ENCODE measurements at places on chromosomes 1 and 21. TPM values are rescaled to one million over a fixed set of nuclear protein-coding genes. Genes with fewer than 3 reads are reported as not detected.
A peak's percentile ranks its signal among the peaks of the same experiment; 100 is the strongest.

GRCh38 chr1:41882486-41882885 lies 36.2 kb downstream of the HIVEP3 start:
- no peak for DNase-seq

DNA sequence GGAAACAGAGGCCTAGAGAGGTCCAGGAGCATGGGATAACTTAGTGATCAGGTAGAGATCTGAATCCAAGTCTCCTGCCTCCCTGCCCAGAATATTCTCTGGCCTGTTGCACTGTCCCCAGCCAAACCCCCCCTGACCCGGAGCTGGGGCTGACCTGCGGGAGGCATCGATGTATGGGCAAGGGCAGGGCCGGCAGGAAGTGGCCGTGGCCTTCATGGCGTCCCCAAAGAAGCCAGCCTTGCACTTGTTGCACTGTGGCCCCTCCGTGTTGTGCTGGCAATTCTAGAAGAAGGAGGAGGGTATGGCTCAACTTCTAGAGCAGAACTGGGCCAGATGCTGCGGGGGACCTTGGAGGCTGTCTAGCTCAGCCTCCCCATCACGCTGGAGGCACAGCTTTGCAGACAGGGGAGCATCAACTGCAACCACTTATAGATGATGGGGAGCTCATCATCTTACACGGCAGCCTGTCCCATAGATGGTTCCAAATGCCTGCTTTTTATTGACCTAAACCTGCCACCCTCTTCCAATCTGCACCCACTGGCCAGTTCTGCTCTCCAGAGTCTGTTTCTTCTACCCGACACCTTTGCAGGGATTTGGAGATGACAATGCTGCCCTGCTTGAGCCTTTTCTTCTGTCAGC lies 58.2 kb downstream of the HSPG2 start:
- no peak for DNase-seq

GRCh38 chr1:10108948-10109708 lies 76.4 kb downstream of the UBE4B start:
- no peak for DNase-seq

GRCh38 chr21:16408280-16408679 lies 678.5 kb downstream of the USP25 start:
- no peak for DNase-seq

DNA sequence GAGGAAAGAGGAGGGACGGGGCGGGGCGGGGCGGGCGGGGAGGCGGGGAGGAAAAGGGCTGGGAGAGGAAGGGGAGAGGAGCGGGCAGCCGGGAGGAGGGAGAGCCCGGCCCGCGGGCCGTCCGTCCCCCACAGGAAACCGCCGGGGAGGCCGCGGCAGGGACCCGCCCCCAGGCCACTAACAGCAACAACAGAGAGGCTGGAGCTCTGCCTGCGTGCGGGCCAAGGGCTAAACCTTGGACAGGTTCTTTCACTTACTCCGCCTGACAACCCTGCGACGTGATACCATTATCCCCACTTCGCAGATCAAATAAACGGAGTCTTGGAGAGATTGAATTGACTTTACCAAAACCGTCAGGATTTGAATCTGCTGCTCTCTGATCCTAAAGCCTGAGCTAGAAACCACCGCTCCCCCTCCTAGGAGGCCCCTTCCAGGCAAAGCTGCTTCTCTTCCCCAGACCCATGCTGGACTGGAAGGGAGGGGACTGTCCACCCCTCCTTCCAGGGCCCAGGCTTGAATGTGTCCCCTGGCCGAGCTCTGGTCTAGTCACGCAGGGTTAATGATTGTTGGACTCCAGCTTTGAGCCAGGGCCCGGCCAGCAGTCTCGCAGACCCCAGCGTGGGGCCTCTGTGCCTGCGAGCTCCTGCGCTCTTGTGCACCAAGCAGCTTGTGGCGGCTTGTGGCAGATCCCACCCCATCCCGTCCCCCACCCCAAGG lies at the start of gene EVA1B:
TSS of gene EVA1B (minus strand) at position 10 of the 717 bp plus-strand sequence. CDS start 608 bp downstream, outside the sequence.
- DNase-seq = peak; percentile 88

DNA sequence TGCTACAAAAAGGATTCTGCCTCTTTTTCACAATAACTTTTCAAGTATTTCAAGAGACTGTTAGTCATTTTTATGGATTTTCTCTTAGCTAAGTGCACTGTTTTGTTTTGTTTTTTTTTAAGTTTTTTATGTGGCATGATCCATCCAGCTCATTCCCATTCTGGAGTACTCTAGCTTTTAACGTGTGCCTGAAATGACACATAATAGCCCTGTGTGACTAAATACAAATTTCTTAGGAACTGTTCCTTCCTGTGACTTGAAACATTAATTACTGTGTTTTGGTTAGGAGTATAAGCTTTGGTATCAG lies 143.9 kb downstream of the HS2ST1 start:
- DNase-seq = no peak

DNA sequence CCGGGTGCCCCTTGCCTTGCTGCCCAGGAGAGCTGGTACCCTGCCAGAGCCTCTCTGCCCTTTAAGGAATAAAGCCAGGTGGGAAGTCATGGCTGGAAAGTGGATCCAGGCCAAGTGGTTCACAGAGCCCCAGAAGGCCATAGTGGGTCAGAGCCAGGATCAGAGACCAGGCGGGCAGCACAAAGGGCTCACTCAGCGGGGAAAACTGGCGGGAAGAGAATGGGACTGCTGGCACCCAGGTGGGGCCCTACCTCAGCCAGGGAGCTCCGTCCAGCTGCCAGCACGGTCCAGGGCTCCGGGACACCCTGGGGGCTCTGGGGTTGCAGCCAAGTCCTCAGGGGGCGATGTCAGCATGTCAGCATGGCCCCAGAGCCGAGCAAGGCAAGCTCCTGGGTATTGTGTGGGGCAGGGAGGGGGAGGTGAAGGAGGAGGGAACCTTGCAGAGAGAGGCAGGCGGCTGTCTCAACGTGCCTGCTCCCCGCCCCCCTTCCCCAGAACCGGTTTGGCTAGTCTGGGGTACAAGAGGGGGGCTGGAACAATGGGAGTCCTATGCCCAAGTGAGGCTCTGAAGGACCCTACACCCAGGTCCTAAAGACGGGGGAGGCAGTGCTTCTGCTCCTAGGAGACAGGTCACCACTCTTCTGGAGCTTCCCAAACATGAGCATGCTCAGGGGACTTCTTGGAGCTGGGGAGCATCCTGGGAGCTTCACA lies at the start of gene ARHGEF19:
TSS of gene ARHGEF19 (minus strand) at position 402 of the 711 bp plus-strand sequence. CDS start 3,598 bp downstream, outside the sequence.
- DNase-seq = no peak

GRCh38 chr1:242886137-242886536 lies 361.6 kb upstream of the PLD5 start:
- no peak for DNase-seq

- DNase-seq = no peak
These were observed 96.3 kb upstream of the ACTL8 start for GRCh38 chr1:17658837-17659236.

DNA sequence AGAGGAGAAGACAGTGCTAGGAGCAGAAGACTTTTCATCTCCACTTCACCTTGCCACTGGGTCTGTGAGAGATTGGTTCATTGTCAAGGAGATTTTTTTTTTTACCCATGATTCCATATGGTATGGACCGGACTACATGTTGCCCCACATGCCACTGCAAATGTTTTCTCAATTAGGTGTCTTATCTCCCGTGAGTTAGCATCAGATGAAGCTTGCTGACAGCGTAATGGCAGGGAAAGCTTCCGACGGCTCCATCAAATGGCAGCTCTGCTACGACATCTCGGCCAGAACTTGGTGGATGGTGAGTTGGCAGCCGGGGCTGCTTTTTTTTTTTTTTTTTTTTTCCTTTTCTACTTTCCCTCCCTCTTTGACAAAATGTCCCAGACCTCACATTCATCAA lies 217.2 kb upstream of the NFIA start:
- DNase-seq = no peak

DNA sequence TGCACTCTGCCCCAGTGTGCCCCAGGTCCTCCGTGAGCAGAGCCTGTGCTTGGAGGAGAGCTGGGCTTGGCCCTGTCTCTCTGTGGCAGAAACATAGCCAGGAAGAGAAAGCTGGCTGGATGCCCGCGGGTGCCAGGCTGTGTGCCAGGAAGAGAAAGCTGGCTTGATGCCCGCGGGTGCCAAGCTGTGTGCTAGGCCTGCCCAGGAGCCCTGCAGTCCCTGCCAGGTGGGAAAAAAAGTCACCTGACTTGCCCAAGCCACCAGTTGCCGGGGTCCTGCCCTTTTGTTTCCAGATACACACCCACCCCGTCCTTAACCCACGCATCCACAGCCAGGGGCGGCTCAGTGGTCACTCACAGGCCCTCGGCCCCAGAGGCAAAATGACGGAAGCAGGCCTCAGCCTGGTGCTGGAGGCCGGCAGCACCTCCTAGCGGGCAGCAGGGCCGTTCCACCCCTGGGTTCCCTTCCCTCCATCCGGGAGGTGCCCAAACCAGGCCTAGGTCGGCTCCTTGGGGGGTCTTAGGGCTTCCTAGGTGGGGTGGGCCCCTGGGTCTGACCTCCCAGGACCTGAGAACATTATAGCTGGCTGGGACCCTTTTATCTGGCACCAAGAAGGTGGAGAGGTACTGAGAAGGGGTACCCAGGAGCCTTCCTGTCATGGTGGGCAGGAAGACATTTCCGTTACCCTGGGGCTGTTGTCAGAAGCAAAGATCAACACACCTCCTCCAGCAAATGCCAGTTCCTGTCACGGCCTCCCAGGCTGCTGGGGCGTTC lies 9.1 kb downstream of the ITGB2 start:
- no peak for DNase-seq

DNA sequence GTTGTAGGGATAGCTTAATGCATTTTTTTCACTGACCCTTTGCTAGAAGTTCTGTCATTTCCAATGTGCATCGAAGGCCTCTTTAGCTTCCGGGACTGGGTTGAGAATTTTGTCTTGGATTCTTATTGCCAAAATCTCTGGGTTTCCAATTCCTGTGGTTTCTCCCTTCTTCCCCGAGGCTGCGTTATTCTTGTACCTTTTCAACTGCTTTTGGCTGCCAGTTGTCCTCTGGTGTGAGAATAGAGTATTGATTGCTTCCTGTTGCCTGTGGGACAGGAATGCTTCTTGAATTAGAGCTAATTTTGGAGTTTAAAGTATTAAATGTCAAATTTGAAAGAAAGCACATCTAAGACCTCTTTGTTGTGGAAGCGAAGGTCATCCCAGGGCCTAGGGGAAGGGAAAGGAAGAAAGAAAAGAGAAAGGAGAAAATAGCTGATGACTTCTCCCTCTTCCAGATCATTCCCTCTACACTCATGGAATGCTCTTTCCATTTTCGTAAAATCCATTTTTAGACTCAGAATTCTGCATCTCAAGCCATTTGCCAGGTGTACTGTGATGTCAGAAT lies 21.1 kb downstream of the HUNK start:
- no peak for DNase-seq

DNA sequence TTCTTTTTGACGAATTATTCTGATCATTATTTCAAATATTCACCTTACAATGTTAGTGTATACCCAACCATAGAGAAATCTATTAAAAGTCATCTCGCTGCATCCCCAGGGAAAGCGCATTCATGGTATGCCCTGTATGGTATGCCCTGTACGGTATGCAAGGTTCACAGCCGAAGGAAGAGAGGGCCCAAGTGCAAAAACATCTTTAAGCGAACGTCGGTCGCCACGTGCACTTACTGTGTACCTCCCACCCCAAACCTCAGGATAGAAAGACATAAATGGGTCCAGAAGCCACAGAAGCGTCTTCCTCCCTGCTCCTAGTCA lies 14.4 kb downstream of the HLX start:
- DNase-seq = no peak

DNA sequence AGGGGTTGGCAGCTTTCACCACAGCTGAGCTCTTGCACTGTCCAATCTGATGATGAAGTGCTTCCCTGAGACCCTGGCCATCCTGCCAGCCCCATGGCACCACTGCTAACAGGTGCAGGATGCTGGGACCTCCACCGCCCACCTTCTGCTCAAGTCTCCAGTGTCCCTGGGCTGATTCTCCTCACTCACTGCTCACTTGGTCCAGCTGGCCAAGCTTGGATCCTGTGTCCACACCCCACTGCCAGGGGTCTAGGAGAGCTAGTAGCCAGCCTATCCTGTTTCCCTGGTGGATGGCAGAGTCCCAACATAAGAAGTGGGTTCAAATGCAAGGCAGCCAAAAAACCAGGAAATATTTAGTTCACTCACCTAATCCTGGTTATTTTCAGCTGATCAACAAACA lies 217.2 kb upstream of the IRF2BP2 start:
- DNase-seq = no peak

- no peak for DNase-seq
These were observed 39.8 kb downstream of the HTR6 start for GRCh38 chr1:19704247-19705113.

- DNase-seq = no peak
These were observed 17.4 kb downstream of the SAMD11 start for GRCh38 chr1:941015-941587.

DNA sequence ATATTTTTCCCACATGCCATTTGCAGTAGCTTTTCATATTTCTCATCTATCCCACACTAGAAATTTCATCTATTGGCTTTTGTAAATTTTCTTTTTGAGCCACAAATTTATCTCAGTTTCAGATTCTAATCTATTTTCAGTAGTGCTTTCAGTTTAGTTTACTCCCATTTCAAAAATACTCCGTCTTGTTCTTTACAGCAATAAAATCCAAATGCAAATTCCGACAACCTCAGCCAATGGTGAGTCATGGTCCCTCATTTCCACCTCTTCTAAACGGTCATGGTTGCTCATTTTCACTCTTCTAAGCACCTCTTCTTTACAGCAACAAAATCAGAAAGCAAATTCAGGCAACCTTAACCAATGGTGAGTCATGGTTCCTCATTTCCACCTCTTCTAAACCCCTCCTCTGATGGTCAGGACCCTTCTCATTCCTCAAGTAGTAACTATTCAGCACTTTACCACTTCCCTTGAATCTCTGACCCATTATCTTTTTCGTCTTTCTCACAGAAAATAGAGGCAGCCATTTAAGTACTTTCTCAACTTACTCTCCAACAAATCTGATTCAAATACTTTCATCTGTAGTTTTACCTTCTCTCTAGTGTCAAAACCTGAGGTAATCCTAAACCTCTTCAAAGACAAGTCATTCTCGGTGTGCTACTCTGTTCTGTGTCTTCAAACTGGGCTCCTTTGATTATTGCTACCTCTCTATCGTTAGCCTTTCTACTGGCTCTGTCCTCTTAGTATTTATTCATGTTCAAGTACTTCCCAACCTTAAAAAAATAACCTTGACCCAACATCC lies 34.4 kb downstream of the C21orf91 start:
- no peak for DNase-seq

GRCh38 chr21:39580744-39581143 lies 32.0 kb upstream of the B3GALT5 start:
- no peak for DNase-seq

DNA sequence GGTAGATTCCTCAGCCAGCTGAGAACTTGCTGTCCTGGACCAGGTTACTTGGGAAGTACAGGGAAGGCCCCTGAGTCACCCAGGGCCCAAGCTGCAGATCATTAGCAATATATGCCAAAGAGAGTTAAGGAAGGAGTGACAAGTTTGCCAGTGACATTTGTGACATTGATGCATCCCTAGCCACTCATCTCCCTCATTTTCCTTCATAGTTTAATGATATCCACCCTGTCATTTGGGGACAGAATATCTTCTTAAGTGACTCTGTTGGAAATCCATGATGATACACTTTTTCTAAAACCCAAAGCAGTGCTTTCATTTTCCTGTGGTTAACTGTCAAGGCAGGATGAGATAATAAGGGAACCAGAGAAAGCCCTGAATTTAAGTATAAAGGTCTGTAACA lies 3.2 kb downstream of the TNN start:
- no peak for DNase-seq

Gene TP73
- polyA plus RNA-seq = 0.55 TPM

Gene ZNF648
- polyA plus RNA-seq = 0.36 TPM

Gene ACKR1
- 0.79 TPM for polyA plus RNA-seq

Gene ARHGEF19
- polyA plus RNA-seq = 21.5 TPM

Gene CFAP45
- 2.6 TPM for polyA plus RNA-seq

Gene FAM72B
- 4.1 TPM for polyA plus RNA-seq

Gene F5
- polyA plus RNA-seq = 2.8 TPM

Gene PLEKHN1
- 0.61 TPM for polyA plus RNA-seq

Gene PDZK1
- polyA plus RNA-seq = 176 TPM

Gene ADGRB2
- polyA plus RNA-seq = 20.3 TPM

Gene SMCP
- not detected for polyA plus RNA-seq

Gene LRRC38
- not detected for polyA plus RNA-seq

Gene HAO2
- polyA plus RNA-seq = 91.7 TPM
